Activated naive CD4-positive, alpha-beta T cell treated with anti-CD3 and anti-CD28 coated beads, Interleukin-2, amount 50 U/mL, for 16 hours (primary cell): ENCODE measurements at places on chromosomes 11 and 22.

DNA sequence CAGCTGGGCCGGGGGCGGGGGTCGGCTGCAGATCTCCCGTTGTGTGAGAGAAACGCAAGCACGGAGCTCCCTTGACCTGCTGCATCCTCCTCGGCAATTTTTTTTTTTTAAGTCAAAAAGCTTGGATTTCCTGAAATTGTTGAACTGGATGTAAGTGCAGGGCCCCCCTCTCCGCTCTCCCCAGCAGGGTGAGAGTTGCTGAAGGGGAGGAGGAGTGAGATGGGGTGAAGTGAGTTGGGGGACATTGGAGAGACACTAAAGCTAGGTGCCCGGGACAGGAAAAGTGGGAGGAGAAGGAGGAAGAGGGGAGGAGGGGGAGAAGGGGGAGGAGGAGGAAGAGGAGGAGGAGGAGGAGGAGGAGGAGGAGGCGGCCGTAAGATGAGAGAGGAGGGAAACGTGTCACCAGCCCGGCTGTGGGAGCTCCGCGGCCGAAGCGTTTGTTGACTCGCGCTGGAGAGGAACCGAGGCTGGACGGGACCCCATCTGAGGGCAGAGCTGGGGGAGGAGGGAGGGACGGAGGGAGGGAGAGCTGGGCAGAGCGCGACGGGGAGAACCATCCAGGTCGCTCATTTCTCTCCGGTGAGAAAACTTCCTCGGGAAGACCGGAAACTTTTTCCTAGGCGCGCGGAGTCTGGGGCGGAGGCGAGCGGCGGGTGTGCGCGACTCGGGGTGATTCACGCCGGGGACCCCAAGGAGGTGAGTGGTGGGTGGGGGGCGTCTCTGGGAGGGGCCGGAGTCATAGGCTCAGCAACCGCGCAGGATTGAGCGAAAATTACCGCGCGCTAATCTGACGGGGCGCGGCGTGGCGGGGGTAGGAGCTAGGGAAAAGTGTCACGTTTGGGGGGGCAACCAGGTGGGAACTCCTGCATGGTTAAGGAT lies 80.2 kb downstream of the PRR5L start:
- DNase-seq: no peak

- no peak for DNase-seq
Measured at GRCh38 chr22:27580311-27580897, 221.2 kb downstream of the MN1 start.

DNA sequence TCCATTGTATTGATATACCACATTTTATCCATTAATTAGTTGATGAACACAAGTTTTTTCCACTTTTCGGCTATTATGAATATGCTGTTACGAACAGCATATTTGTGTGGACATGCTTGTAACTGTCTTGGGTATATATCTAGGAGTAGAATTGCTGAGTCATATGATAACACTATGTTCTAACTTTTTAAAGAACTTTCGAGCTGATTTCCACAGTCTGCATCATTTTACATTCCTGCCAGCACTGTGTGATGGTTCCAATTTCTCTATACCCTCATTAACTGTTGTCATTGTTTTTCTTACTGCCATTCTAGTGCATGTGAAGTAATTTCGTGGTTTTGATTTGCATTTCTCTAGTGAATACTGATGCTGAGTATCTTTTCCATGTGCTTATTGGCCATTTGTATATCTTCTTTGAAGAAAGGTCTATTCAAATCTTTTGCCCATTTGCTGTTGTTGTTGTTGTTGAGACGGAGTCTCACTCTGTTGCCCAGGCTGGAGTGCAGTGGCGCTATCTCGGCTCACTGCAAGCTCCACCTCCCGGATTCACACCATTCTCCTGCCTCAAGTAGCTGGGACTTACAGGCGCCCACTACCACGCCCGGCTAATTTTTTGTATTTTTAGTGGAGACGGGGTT lies 7.4 kb upstream of the RCE1 start:
- no peak for DNase-seq

GRCh38 chr11:32311346-32312065 lies 123.8 kb downstream of the WT1 start:
- DNase-seq: no peak

DNA sequence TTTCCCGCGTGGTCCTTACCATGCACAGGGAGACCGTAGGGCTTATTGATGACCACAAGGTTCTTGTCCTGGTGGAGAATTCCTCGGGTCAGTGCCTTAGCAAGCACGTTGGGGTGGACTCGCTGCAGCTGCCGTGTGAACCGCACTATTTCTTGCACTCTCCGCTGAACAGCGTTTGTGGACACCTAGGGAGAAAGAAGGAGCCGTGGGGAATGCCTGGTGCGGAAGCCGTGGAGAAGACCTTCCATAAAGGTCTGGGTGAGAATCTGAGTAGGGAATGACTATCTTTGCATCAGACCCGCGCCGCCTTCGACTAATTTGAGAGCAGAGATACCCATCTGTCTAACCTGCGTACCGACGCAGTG lies 597 bp downstream of the RPUSD4 start:
- no peak for DNase-seq

DNA sequence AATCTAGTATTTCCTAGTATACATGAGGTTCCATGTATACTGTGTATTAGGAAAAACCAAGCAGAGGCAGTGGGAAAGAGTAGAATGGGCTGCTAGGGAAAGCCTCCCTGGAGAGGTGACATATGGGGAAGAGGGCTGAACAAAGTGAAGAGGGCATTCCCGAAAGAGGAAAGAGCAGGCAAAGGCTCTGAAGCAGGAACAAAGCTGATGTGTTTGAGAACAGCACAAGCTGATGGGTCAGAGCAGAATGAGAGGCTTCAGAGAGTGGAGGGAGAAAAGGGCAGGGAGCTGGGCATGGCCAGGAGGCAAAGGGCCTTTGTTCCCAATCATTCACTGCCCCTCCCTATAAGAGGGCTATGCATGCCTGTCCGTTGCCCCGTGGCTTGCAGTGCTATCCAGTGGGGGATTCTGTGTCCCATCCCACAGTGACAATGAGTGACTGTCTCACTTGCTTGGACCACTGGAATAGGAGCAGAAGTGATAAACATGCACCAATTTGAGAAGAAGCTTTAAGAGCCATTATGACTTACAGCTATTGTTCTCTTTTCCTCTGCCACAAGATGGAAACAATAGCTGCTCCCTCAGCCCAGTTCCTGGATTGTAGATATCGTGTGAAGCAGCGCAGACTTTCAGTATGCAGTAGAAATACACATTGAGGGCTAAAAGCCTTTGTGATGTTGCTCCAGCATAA lies 39.6 kb downstream of the GALNT18 start:
- no peak for DNase-seq

GRCh38 chr11:78244080-78244479 lies 55.4 kb downstream of the USP35 start:
- no peak for DNase-seq

DNA sequence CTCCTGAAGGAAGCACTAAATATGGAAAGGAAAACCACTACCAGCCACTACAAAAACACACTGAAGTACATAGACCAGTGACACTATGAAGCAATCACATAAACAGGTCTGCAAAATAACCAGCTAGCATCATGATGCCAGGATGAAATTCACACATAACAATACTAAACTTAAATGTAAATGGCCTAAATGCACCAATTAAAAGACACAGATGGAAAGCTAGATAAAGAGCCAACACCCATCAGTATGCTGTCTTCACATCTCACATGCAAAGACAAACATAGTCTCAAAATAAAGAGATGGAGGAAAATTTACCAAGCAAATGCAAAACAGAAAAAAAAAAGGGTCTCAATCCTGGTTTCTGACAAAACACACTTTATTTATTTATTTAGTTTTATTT lies 171.7 kb downstream of the TTC28 start:
- no peak for DNase-seq

- DNase-seq: no peak
Measured at GRCh38 chr22:48488149-48488551, 1339.5 kb downstream of the BRD1 start.

- DNase-seq: no peak
Measured at GRCh38 chr11:77063407-77063806, 3.4 kb upstream of the CAPN5 start.
